ENCODE measurements at places on chromosomes 2 and 18. TPM values are rescaled to one million over a fixed set of nuclear protein-coding genes. Genes with fewer than 3 reads are reported as not detected.

- DNase-seq: no peak
Measured at GRCh38 chr2:74576211-74576862, 21.8 kb downstream of the DOK1 start.

- no peak for DNase-seq
Measured at GRCh38 chr2:235709124-235709813, 215.4 kb downstream of the AGAP1 start.

- DNase-seq: no peak
Measured at GRCh38 chr2:127683757-127684156, 8.4 kb upstream of the LIMS2 start.

GRCh38 chr2:207974216-207974605, 51.1 kb downstream of the PLEKHM3 start:
- no peak for DNase-seq

DNA sequence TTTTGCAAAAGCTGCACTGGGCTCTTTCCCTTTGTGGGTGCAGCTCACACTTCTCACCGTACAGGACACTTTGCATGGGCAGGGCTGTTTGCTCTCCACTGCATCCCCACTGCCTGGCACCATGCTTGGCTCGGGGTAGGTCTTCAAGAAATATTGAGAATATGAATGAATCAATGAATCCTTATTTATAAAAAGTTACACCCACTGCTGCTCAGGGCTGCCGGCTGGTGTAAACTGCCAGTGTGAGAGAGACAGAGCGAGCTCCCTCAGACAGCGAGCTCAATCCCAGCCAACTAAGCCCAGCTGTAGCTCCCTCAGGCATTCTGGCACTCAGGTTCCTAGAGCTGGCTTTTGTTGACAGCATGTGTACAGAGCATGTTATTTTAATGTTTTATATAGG, 3.4 kb downstream of the TMEM185B start:
- no peak for DNase-seq

GRCh38 chr2:129801575-129801974, 177.9 kb upstream of the RAB6C start:
- DNase-seq: no peak

DNA sequence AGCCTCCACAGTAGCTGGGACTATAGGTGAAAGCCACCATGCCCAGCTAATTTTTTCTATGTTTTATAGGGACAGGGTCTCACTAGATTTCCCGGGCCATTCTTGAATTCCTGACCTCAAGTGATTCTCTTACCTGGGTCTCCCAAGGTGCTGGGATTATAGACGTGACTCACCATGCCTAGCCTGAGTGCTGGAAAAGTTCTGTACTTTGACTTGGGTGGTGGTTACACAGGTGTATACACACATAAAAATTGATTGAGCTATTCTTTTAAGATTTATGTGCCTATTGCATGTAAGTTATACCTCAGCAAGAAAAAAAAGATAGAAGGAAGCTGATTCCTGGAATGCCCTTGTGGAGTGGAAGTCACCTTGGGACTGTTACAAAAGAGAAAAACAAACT, 34.8 kb upstream of the KCNF1 start:
- DNase-seq: no peak

DNA sequence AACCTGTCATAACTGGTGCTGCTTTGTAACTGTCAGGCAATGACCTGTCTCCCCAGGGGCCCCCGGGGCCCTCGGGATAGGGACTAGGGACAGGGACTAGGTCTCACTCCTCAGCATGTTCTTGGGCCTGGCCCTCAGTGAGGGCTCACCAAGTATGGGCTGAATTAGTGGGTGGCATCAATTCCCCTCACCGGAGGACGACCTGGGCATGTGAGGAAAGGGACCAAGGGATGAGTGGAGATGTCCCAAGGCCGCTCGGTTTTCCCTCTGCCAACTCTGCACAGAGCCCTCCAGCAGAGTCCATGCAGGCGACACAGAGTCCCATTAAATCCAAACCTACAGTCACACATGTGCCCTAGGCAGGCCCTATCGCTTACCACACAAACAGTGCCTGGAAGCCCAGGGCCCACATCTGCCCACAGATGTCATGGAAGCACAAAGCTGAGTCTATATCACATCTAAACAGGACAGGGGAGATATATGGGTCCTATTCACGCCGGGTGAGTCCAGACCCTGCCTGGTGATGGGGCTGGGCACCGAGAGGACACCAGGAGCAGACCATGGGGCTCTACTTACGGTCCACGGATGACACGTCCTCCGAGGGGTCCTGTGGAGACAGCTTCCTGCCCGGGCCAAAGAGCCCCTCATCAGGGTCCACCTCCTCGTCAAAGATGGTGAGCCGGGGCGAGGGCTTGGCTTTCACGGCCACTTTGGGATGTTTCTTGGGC, 26.6 kb downstream of the HS1BP3 start:
- DNase-seq: no peak

GRCh38 chr2:137939026-137939425, 25.2 kb upstream of the HNMT start:
- no peak for DNase-seq

- DNase-seq: no peak
Measured at GRCh38 chr18:26159353-26159752, 25.7 kb downstream of the PSMA8 start.

- DNase-seq: no peak
Measured at GRCh38 chr18:32469190-32469651, 1.5 kb downstream of the GAREM1 start.

DNA sequence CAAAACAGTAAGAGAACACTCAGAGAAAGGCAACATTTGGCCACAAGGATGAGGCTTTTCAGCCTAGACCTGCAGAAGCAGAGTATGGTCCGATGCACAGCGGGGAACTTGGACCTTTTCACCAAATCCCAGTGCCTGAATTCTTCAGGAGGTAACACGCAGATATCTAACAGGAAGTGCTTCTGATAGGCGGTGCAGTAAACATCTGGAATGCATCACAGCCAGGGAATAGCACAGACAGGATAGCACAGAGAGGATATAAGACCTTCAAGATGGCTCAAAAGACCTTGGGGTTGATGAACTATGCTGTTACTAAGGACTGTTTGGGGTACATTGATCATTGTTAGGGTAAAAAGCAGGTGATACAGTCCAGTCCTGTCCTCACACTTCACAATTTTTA, 1.7 kb downstream of the TMEM127 start:
- DNase-seq: no peak

DNA sequence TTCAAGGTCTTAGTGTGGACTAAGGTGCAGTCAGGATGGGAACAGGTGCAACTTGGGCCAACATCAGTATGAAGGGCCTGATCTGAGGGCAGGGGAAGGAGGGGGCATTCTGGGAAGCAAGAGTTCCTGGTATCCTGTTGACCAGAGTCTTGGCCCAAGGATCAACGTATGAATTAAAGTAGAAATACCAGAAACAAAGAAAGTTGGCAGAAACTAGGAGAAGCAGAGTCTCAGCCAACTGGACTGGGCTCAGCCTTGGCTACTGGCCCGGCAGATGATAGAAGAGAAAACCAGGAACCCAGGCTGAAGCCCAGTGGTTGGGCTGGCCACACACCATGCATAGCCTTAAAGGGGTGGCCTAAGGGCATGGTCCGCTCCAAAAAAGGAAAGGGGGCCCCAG, 2.3 kb downstream of the CETN1 start:
- no peak for DNase-seq

GRCh38 chr2:73239776-73240175, 5.7 kb downstream of the CCT7 start:
- no peak for DNase-seq

GRCh38 chr2:24579053-24579803, 88.2 kb downstream of the NCOA1 start:
- DNase-seq: no peak

- DNase-seq: no peak
Measured at GRCh38 chr2:9547262-9547991, 8.2 kb downstream of the ADAM17 start.

GRCh38 chr18:43936176-43936575, 658.9 kb upstream of the SYT4 start:
- DNase-seq: no peak

DNA sequence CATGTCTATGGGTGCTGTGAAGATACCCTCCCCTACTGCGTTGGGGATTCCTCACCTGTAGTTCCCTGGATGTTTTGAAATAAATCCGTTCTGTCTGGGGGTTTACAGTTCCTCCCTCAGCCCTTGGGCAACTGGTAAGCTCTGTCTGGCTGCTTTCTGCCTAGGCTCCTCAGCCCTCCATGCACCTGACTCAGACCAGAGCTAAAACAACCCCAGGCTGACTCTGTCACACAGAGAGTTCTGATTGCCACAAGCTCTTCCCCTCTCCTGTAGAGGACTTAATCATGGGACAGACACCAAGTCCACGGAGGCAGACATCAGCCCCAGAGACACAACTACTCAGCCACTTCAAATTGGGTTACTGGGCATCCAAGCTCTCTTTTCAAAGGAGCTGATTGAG, 6.3 kb downstream of the VIT start:
- no peak for DNase-seq

DNA sequence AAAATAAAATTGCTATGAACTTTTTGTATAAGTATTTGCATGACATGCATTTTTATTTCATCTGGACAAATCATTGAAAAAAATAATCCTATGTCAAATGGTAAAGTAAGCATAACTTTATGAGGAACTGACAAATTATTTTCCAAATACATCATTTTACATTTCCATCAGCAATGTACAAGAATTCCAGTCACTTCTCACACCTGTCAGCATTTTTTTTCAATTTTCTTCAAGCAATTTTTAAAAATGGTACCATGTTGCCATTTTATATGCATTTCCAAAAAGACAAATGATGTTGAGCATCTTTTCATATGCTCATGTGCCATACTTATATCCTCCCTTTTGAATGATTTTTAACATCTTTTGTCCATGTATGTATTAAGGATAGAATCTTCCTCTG, 961.7 kb upstream of the PIK3C3 start:
- no peak for DNase-seq

DNA sequence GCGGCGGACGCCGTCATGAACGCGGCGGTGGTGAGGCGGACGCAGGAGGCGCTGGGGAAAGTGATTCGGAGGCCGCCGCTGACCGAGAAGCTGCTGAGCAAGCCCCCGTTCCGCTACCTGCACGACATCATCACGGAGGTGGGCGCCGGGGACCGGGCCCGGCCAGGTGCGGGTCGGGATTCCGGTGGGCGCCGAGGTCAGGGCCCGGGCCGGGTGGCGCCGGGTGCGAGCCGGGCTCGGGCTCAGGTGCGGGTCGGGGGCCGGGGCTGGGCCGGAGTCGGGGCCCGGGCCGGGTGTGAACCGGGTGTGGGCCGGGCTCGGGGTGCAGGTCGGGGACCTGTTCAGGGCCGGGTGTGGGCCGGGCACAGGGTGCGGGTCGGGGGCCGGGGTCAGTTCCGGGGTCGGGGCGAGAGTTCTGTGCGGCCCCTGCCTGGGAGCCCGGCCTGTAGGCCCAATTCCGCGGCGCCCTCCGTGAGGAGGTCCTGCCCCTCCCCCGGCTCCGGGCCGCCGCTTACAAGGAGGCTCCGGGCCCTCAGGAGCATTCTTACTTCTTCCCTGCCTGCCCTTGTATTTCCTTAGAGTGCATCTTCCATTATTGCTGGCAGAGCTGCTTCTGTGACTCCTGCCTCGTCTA, 447 bp downstream of the TRAF3IP1 start:
- no peak for DNase-seq

SERPINB3 gene
- polyA plus RNA-seq: 0.17 TPM

GAL3ST2 gene
- 0.22 TPM for polyA plus RNA-seq

MLPH gene
- polyA plus RNA-seq: 1.5 TPM

SCG2 gene
- polyA plus RNA-seq: 0.36 TPM

PTPRM gene
- 101 TPM for polyA plus RNA-seq

FEV gene
- polyA plus RNA-seq: 0.10 TPM

CHAC2 gene
- 4.1 TPM for polyA plus RNA-seq

Data from right renal cortex interstitium (tissue), 3 donors.